Type B pancreatic cell (in vitro differentiated cells): ENCODE measurements at places on chromosomes 4 and X.

GRCh38 chrX:50093625-50094024, 107.2 kb downstream of the AKAP4 start:
- DNase-seq = no peak

DNA sequence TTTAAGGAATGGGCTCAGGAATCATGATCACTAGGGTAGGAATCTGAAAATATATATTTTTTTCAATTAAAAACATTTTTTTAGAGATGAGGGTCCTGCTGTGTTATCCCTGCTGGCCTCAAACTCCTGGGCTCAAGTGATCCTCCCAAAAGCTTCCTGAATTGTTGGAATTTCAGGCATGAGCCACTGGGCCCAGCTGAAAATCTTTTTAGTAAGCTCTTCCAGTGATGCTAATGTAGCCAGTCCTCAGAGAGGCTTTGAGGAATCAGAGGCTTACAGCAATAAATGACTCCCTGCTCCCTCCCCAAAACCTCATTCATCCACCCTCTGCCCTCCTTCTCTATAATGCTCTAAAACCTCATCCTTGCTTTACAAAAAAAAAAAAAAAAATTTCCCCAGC, 129.5 kb downstream of the ZIC3 start:
- DNase-seq = no peak

GRCh38 chr4:114052227-114052626, 72.8 kb upstream of the ARSJ start:
- DNase-seq = no peak

GRCh38 chr4:87913896-87914295, 61.6 kb upstream of the SPP1 start:
- no peak for DNase-seq

DNA sequence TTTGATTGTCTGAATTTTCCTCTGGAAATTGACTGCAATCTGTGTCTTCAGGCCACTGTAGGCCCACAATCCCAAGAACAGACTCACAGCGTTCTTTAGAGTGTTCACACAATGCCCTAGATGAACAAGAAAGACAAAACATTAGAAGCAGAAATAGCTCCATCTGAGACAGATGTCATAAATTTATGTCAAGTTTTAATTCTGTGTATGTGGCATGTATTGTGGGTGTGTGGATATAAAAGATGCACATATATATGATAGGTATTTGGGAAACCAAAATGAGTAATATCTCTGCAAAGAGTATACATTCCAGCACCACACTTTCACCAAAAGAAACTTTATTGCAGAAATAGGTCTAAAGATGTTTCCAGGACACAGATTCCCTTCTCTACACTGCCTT, 176.1 kb downstream of the CORIN start:
- no peak for DNase-seq

GRCh38 chr4:94290245-94290644, 52.4 kb downstream of the HPGDS start:
- no peak for DNase-seq

GRCh38 chrX:47539860-47540259, 21.1 kb upstream of the ARAF start:
- no peak for DNase-seq

DNA sequence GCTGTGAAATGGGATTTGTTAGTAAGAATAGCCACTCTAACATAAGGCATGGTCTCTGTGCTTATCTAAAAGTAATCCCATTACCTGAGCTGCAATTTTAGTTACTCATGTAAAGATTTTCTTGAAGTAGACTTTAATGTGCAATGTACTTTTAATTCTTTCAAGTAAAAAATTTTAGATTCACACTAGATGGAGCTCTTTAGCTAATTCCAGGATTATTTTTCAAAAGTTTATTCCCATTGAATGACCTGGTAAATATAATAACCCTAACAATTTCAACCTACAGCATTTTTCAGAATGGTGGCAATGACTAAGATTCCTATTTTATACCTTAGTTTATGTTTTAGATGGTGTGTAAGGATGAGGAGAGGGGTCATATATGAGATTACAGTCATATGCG, 18.1 kb downstream of the USP38 start:
- no peak for DNase-seq

DNA sequence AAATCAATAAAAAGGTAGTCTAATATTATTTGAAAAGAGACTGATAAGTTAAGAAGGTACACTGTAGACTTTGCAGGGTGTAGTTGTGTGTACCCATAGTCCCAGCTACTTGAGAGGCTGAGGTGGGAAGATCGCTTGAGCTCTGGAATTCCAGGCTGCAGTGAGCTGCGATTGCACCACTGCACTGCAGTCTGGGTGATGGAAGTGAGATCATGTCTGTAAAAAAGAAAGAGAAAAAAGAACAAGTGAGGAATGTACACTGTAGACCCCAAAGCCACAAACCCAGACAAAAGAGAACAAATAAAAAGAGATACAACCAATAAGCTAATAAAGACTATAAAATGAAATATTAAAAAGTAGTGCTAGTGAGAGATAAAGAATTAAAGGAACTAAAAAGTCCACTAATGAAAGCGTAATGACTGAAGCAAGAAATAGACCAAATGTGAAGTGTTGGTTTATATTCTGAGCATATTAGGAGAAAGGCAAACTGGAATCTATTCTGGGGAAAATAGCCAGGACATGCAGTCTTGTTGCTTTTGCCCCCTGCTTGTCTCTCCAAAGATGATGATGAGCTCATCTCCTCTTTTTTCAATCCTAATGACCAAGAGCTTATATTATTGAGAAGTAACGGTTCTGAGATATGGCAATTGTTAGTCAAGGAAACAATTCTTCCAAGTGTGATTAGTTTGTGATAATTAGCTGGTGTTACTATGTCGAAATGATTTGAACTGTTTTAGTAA, 19.1 kb downstream of the GSX2 start:
- DNase-seq = no peak

DNA sequence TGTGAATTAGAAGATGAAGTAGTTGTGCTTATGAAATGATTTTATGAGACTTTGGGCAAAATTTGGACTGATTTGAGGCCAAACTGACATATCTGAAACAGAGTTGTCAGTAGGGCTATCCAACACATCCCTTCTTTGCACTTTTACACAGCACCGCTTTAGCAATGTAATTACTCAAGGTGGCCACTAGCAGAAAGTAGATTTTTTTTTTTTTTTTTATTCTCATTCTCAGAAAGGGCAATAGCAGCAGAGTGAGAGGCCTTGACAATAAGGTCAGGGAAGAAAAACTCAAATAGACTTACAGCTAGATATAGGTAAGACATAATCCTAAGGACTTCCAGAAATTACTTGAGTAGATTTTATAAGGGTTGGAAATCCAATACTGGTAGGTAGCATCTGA, 414.3 kb downstream of the NAP1L3 start:
- DNase-seq = no peak

- no peak for DNase-seq
These were observed 103.7 kb downstream of the ADRA2C start for GRCh38 chr4:3869661-3870566.

DNA sequence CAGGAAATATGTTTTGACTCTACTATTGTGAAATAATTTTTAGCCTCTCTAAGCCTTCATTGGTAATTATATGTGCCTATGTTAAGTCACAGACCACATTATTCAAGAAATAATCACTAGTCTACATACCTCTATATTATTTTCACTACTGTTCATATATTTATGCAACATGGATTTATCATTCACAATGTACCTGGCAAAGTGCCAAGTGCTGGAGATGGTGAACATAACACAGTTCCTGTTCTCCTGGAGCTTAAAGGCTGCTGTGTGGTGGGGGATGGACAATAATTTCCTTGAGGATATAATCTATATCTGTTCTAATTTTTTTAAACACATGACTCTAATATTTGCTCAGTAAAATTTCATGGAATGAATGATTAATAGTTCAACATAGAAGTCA, 527.7 kb upstream of the CXorf51A start:
- no peak for DNase-seq

- no peak for DNase-seq
These were observed at the start of gene APELA for GRCh38 chr4:164876700-164877324. TSS of gene APELA (plus strand) at chr4:164877178. CDS start at chr4:164877332, 154 bp downstream.

DNA sequence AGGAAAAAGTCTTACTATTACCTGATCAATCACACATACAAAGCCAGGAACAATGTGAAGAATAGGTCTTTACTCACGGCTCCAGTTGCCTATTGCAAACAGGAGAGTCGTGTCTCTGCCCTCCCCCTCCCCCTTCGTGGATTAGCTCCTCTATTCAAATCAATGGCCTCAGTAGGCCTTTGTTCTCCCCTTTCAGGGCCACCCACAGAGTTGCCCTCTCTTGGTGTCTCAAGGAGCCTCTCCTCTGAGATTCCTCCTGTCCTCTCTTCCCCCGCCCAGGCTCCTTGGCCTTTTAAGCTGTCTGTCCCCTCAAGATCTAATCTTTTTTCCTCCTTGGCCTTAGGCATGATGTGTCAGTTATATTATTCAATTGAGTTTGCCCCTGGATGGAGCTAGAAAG, 107.2 kb upstream of the NALF2 start:
- DNase-seq = no peak

DNA sequence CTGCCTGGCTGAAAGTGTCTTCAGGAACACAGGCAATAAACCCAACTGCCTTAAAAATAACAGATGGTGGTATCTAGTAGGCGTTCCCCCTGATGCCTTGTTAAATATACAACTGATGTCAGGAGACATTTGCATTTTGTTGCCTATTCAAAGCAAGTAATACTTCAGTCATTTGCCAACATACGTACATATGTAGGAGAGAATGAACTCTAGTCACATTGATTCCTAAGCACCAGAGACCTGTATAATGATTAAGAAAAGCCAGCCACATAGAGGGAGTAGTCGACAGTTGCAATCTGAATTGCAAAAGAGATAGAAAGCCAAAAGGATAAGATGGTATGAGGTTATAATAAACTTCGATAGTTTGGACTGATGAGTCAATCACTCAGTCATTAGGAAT, 191.0 kb upstream of the EMCN start:
- no peak for DNase-seq

GRCh38 chrX:131330735-131331134, 41.6 kb upstream of the IGSF1 start:
- no peak for DNase-seq

DNA sequence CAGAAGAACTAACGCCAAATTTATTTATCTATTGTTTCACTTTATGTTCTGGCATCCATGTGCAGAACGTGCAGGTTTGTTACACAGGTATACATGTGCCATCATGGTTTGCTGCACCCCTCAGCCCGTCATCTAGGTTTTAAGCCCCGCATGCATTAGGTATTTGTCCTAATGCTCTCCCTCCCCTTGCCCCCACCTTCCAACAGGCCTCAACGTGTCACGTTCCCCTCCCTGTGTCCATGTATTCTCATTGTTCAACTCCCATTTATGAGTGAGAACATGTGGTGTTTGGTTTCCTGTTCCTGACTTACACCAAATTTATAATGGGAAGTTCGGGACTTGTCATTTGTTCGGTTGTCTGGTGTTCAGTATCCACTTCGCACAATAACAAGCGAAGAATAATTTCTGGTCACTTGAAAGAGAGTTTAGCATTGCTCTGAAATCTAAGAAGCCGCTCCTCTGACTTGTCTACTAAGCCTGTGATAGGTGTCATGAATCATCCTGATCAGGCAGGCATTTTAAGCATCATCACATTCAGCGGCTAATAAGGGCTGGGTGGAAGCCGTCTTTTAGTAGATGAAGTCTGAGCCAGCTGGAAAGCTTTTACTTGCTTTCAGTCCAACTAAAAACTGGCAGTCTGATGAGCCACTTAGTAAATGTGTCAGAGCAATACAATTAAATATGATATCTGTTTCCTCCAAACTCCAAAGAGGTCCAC, 1065.7 kb upstream of the PABPC4L start:
- no peak for DNase-seq

GRCh38 chr4:140684314-140684713, 71.9 kb downstream of the TBC1D9 start:
- DNase-seq = no peak

DNA sequence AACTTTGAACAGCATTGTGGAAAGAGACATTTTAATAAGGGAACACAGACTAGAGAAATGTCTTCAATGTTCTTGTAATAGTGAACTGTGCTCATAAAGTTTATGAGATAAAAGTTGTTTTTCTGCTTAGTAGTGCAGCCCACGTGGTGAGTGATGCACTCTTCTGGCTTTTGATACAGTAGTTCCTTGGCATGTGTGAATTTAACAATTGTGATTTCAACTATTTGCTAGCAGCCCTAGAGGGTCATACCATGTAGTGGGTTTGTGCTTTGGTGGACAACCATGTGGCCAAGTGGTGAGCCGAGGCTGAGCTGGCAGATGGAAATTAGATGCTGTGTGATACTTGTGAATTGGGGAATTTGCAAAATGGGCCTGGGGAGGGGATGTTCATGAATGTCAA, 116.2 kb upstream of the SLC4A4 start:
- no peak for DNase-seq

DNA sequence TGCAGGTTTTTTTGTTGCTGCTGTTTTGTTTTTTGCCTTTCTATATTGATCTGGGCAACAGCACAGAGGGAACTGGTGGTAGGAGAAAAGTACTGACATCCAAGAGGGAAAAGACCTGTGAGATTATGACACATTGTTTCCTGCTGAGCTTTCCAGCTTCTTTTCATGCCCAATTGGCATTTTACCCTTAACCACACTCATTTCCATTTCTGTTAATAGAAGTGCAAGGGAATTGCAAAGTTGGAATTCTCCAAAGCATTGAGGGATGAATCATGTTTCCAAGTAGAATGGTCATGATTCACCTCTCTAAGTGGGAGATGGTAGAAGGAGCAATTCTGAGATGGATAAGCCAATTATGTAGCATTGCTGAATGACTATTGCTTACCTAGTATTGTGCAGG, 161.5 kb downstream of the PPARGC1A start:
- no peak for DNase-seq

GRCh38 chr4:6451309-6451708, 21.1 kb downstream of the PPP2R2C start:
- no peak for DNase-seq

DNA sequence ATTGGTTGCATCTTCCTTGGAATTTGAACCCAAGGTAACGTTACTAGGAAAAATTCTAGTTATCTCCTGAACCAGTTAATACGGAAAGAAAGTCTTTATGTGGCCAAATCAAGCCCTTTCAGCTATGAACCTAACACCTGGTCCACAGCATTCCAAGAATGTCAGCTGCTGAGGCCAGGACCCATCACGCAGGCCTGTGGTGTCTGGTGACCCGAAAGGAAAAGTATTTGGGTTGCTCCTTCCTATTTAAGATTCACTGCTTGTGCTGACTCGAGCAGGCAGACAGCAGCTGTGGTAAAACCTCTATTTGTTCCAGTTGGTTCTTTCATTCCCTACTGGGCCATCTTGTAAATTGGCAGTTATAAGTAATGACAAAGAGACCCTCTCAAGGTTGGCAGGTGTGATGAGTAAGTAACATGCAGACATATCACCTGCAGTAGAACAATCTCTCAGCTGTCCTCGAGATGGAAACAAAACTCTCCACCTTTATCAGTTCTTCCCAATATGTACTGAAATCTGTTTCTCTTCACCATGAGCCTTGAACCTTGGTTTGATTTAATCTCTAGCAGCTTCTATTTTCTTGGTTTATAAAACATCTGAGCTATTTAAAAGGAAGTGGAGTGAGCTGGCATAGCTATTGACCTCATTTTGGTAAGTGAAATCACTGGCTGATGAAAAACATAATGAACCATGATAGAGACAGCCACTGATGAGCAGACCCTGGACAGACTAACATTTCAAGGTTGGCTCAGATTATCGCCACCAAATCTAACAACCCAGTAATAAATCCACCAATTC, 182.1 kb upstream of the SMIM31 start:
- DNase-seq = no peak

GRCh38 chrX:132426695-132427281, 62.0 kb downstream of the MBNL3 start:
- no peak for DNase-seq

GRCh38 chr4:100206850-100207249, 16.6 kb upstream of the DDIT4L start:
- no peak for DNase-seq

GRCh38 chr4:24645765-24646550, 61.6 kb upstream of the DHX15 start:
- DNase-seq = no peak
